Heart right ventricle (tissue), 16 donors: ENCODE measurements at places on chromosomes 16 and 17. TPM values are rescaled to one million over a fixed set of nuclear protein-coding genes. Genes with fewer than 3 reads are reported as not detected.

GRCh38 chr16:46826631-46827030 lies 4.3 kb downstream of the C16orf87 start:
- DNase-seq, result no peak
- no peak overlapping the region for H3K27ac ChIP-seq
- H3K36me3 ChIP-seq, result no peaks in the 10 kb centered on the region

GRCh38 chr16:67241008-67241900 lies 6.0 kb downstream of the FHOD1 start:
- H3K36me3 ChIP-seq, result no peaks in the 10 kb centered on the region
- DNase-seq, result peak; percentile 82
- H3K4me3 ChIP-seq, result no peak overlapping the region
- no peaks in the 10 kb centered on the region for H3K27me3 ChIP-seq
- H3K27ac ChIP-seq, result peak overlapping the region; percentile 79

DNA sequence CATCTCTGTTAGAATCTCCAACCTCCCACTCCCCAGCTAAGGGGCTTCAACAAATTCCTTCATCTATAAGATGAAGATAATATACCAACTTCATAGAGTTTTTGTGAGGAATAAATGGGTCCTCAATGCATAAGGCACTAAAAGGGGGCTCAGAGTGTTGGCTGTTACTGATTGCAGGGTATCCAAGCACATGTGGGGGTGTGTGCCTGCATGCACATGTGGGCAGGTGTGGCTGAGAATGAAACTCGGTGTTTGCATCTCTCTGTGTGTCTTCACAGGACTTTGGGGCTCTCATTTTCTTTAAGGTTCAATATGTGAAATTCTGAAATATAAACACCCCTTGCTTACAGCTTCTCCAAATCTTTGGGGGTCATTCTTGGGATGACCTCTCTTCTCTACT lies 4.1 kb upstream of the PPP1R9B start:
- H3K4me1 ChIP-seq, result peaks cover 39% of the 10 kb centered on the region
- DNase-seq, result no peak
- H3K27ac ChIP-seq, result peak overlapping the region; percentile 98

GRCh38 chr17:8253801-8254200 lies 4.7 kb downstream of the PFAS start:
- H3K4me1 ChIP-seq, result peaks cover 5% of the 10 kb centered on the region
- H3K36me3 ChIP-seq, result no peaks in the 10 kb centered on the region
- DNase-seq, result no peak

- no peaks in the 10 kb centered on the region for H3K27me3 ChIP-seq
- no peak overlapping the region for H3K4me3 ChIP-seq
Measured at GRCh38 chr16:49000594-49000993, 281.0 kb downstream of the CBLN1 start.

- no peaks in the 10 kb centered on the region for H3K4me1 ChIP-seq
- no peaks in the 10 kb centered on the region for H3K27me3 ChIP-seq
- H3K27ac ChIP-seq, result no peak overlapping the region
- no peak overlapping the region for H3K4me3 ChIP-seq
Measured at GRCh38 chr17:53942436-53942835, 119.7 kb downstream of the KIF2B start.

- H3K27ac ChIP-seq, result peak overlapping the region; percentile 84
- H3K36me3 ChIP-seq, result peaks cover 7% of the 10 kb centered on the region
- H3K4me3 ChIP-seq, result peak overlapping the region; percentile 97
- H3K27me3 ChIP-seq, result no peaks in the 10 kb centered on the region
- peaks cover 68% of the 10 kb centered on the region for H3K4me1 ChIP-seq
- no peak for DNase-seq
Measured at GRCh38 chr17:58085039-58085715, 2.0 kb downstream of the DYNLL2 start.

- no peak for DNase-seq
- H3K4me3 ChIP-seq, result no peak overlapping the region
- peaks cover 4% of the 10 kb centered on the region for H3K36me3 ChIP-seq
Measured at GRCh38 chr17:50466371-50467113, 2.1 kb downstream of the CHAD start.

The DPEP3 gene
- total RNA-seq, result not detected
